ENCODE measurements at places on chromosomes 12 and 14. TPM values are rescaled to one million over a fixed set of nuclear protein-coding genes. Genes with fewer than 3 reads are reported as not detected.

Gene AMHR2
- not detected for total RNA-seq

Gene CEBPE
- total RNA-seq: not detected

Gene KRT79
- not detected for total RNA-seq

Gene KRT83
- not detected for total RNA-seq

Gene YBX3
- 55.7 TPM for total RNA-seq

Gene STXBP6
- 22.8 TPM for total RNA-seq

Gene TMEM132C
- 0.06 TPM for total RNA-seq

Gene KTN1
- total RNA-seq: 75.7 TPM

Gene HIP1R
- total RNA-seq: 25.6 TPM

Gene ATG101
- 63.0 TPM for total RNA-seq

Gene CLEC4E
- not detected for total RNA-seq

Gene GARIN6
- not detected for total RNA-seq

Gene TRPV4
- total RNA-seq: not detected

Gene P2RX2
- not detected for total RNA-seq

Gene TSHR
- not detected for total RNA-seq

Gene NXPH4
- total RNA-seq: 5.6 TPM

Gene SERPINA10
- not detected for total RNA-seq

Gene PTPRR
- total RNA-seq: 1.3 TPM

Gene MOK
- 1.6 TPM for total RNA-seq

Gene DBX2
- not detected for total RNA-seq

Measured in H4 (cell line).